ENCODE measurements at places on chromosomes 12 and 14. TPM values are rescaled to one million over a fixed set of nuclear protein-coding genes. Genes with fewer than 3 reads are reported as not detected.

GRCh38 chr14:92309968-92310530 lies 12.9 kb upstream of the SLC24A4 start:
- H3K4me3 ChIP-seq: no peak overlapping the region
- H3K36me3 ChIP-seq: no peaks in the 10 kb centered on the region
- no peak overlapping the region for H3K27ac ChIP-seq
- H3K27me3 ChIP-seq: no peaks in the 10 kb centered on the region
- no peak for DNase-seq

Gene KRT7
- not detected for total RNA-seq

Gene POTEG
- not detected for total RNA-seq

Gene C1QL4
- total RNA-seq: 2.8 TPM

DNA sequence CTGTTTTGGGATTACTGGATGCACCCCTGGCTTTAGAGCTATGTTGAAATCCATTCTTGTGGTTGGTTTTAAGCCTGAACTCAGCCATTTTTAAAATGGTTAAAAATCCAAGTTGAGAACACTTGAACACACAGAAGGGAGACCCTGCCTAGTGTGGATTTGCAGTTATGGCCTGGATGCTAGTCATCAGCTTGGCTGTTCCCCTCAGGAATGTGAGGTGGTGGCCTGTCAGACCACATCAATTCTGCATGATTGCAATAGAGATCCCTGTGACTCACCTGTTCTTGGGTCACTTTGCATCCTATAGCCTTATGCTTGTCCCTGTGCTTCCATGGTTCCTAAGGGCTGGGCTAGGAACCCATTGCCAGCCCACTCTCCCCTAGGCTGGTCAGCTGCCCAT lies 454.1 kb downstream of the ATP23 start:
- no peak for DNase-seq
- H3K27ac ChIP-seq: no peak overlapping the region
- H3K36me3 ChIP-seq: no peaks in the 10 kb centered on the region
- H3K27me3 ChIP-seq: no peaks in the 10 kb centered on the region
- H3K4me1 ChIP-seq: no peaks in the 10 kb centered on the region

Gene MSI1
- 40.2 TPM for total RNA-seq

Gene STXBP6
- total RNA-seq: 5.9 TPM

DNA sequence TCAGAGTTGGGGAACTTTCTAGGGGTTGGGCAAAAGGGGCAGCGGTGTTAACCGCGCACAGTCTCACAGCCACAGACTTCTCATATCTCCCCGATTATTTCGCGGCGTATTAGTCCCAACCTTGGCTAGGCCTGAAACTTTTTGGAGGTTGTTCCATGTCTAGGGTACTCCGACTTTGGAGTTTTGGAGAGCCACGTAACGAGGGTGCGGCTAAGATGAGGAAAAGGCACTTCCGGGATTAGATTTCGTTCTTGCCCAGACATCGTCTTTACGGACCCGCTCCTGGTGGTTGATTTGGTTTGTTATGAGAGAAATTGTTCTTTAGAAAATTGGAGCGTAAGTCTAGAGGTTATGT lies 513 bp downstream of the CCNK start:
- no peak for DNase-seq
- no peaks in the 10 kb centered on the region for H3K36me3 ChIP-seq

GRCh38 chr12:76032043-76032981 lies 736 bp upstream of the PHLDA1 start:
- H3K4me1 ChIP-seq: peaks cover 25% of the 10 kb centered on the region
- H3K27me3 ChIP-seq: peaks cover 29% of the 10 kb centered on the region
- H3K4me3 ChIP-seq: peak overlapping the region; percentile 72
- H3K27ac ChIP-seq: no peak overlapping the region

DNA sequence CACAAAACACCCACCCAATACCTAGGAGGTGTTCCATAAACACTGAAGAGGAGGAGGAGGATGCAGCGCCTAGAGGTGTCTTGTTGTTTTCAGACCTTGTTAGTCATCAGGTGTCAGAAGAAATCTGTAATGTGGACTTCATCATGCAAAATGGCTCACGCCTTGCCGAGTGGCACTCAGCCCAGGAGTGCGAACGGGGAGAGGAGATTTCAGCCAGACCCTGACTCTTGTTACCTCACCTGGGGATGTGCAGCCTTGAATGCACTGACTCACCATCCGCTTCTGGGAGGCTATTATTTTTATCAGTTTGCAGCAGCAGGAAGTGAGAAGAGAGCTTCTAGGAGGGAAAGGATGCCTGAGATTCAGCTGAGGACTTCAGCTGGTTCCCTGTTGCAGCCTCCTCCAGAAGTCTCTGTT lies 48.2 kb upstream of the PLXNC1 start:
- DNase-seq: no peak
- H3K27me3 ChIP-seq: peaks cover 36% of the 10 kb centered on the region
- H3K4me1 ChIP-seq: no peaks in the 10 kb centered on the region
- no peak overlapping the region for H3K27ac ChIP-seq
- H3K4me3 ChIP-seq: no peak overlapping the region

- H3K4me1 ChIP-seq: no peaks in the 10 kb centered on the region
- no peaks in the 10 kb centered on the region for H3K27me3 ChIP-seq
- no peak overlapping the region for H3K27ac ChIP-seq
- H3K4me3 ChIP-seq: no peak overlapping the region
- DNase-seq: no peak
- peaks cover 12% of the 10 kb centered on the region for H3K36me3 ChIP-seq
Measured at GRCh38 chr12:105171691-105172436, 64.1 kb downstream of the APPL2 start.

Gene MYF6
- 0.43 TPM for total RNA-seq

GRCh38 chr12:103050273-103050672 lies 92.8 kb downstream of the ASCL1 start:
- H3K4me1 ChIP-seq: no peaks in the 10 kb centered on the region
- no peak overlapping the region for H3K27ac ChIP-seq
- H3K4me3 ChIP-seq: no peak overlapping the region
- no peak for DNase-seq
- no peaks in the 10 kb centered on the region for H3K36me3 ChIP-seq

GRCh38 chr12:54240129-54240528 lies 39.8 kb downstream of the CBX5 start:
- peaks cover 21% of the 10 kb centered on the region for H3K36me3 ChIP-seq
- no peaks in the 10 kb centered on the region for H3K4me1 ChIP-seq
- H3K4me3 ChIP-seq: no peak overlapping the region
- H3K27me3 ChIP-seq: no peaks in the 10 kb centered on the region
- no peak for DNase-seq

DNA sequence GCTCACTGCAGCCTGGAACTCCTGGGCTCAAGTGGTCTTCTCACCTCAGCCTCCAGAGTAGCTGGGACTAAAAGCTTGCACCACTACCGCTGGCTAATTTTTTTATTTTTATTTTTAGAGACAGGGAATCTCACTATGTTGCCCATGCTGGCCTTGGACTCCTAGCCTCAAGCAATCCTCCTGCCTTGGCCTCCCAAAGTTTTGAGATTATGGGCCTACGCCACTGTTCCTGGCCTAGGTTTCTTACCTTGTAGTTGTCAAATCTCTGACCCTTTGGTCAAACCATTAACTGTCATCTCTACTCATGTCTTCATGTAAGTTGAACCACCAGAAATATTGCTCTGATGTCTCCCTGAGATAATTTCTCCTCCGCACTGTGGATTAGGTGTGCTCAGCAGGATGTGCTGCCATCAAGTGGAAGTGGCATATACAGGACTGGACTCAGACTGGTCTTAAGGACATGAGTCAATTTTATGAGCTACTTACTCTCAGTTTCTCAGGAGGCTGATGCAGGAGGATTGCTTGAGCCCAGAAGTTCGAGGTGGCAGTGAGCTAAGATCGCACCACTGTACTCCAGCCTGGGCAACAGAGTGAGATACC lies 28.5 kb downstream of the ACTR6 start:
- H3K27ac ChIP-seq: no peak overlapping the region
- no peaks in the 10 kb centered on the region for H3K4me1 ChIP-seq
- H3K36me3 ChIP-seq: peaks cover under 1% of the 10 kb centered on the region
- DNase-seq: no peak
- H3K4me3 ChIP-seq: no peak overlapping the region

- no peak overlapping the region for H3K4me3 ChIP-seq
- no peaks in the 10 kb centered on the region for H3K4me1 ChIP-seq
- H3K27me3 ChIP-seq: no peaks in the 10 kb centered on the region
- H3K27ac ChIP-seq: no peak overlapping the region
- no peak for DNase-seq
Measured at GRCh38 chr12:49043241-49043640, 17.4 kb downstream of the KMT2D start.

DNA sequence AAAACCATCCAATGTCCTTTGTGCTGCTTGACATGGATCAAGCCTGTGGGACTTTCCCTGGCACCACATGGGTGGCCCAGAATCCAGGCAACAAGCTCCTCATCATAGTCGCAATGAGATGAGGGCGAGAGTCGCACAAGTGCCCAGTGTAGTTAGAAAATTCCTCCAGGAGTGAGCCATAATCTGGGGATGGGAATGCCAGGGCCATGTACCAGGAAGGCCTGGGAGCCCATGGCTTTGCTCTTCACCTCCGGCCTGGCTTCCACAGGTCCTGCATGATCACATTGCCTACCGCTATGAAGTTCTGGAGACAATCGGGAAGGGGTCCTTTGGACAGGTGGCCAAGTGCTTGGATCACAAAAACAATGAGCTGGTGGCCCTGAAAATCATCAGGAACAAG lies 33.9 kb downstream of the DYRK4 start:
- H3K27me3 ChIP-seq: no peaks in the 10 kb centered on the region
- DNase-seq: no peak
- H3K36me3 ChIP-seq: no peaks in the 10 kb centered on the region
- no peak overlapping the region for H3K4me3 ChIP-seq

Gene DNAI7
- 1.1 TPM for total RNA-seq

- H3K4me3 ChIP-seq: no peak overlapping the region
- no peaks in the 10 kb centered on the region for H3K4me1 ChIP-seq
- no peaks in the 10 kb centered on the region for H3K27me3 ChIP-seq
- no peaks in the 10 kb centered on the region for H3K36me3 ChIP-seq
- no peak for DNase-seq
- no peak overlapping the region for H3K27ac ChIP-seq
Measured at GRCh38 chr12:32027684-32028365, 68.6 kb downstream of the RESF1 start.

DNA sequence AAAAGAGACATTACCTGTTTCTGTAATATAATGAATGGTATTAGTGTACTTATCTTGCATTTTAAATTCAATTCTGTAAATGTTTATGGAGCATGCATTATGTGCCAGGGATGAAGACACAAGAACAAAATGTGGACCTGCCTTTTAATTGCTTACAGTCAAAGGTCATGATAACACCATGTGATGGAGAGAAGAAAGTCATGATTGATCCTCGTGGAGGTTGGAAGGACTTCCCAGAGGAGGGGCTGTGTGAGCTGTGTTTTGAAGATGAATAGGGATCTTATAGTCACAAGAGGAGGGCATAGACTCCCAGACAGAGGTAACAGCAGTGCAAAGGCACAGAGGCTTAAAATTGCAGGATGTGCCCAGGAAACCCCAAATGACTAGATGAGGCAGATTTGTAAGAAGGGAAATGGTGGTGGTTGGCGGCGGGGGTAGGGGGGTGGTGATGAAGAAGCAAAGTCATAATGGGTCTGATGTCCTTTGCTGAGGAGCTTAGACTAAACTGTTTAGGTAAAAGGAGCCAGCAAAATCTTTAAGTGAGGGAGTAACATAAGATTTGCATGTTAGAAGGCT lies 151.5 kb downstream of the PRKCH start:
- H3K4me1 ChIP-seq: peaks cover 17% of the 10 kb centered on the region
- no peak for DNase-seq
- no peaks in the 10 kb centered on the region for H3K36me3 ChIP-seq
- no peak overlapping the region for H3K4me3 ChIP-seq
- H3K27ac ChIP-seq: no peak overlapping the region
- no peaks in the 10 kb centered on the region for H3K27me3 ChIP-seq

- peaks cover 51% of the 10 kb centered on the region for H3K27me3 ChIP-seq
- peaks cover 12% of the 10 kb centered on the region for H3K4me1 ChIP-seq
- peak within 1 kb of the TSS; percentile 61 for H3K4me3 ChIP-seq
- peak; percentile 92 for DNase-seq
Measured at GRCh38 chr12:123761841-123762714, at the start of gene DNAH10. DNAH10 (plus strand) TSS chr12:123762301; CDS start chr12:123762337, 36 bp downstream.

- H3K36me3 ChIP-seq: no peaks in the 10 kb centered on the region
- no peaks in the 10 kb centered on the region for H3K27me3 ChIP-seq
- no peak overlapping the region for H3K4me3 ChIP-seq
Measured at GRCh38 chr12:126663304-126664094, 1598.3 kb downstream of the AACS start.

DNA sequence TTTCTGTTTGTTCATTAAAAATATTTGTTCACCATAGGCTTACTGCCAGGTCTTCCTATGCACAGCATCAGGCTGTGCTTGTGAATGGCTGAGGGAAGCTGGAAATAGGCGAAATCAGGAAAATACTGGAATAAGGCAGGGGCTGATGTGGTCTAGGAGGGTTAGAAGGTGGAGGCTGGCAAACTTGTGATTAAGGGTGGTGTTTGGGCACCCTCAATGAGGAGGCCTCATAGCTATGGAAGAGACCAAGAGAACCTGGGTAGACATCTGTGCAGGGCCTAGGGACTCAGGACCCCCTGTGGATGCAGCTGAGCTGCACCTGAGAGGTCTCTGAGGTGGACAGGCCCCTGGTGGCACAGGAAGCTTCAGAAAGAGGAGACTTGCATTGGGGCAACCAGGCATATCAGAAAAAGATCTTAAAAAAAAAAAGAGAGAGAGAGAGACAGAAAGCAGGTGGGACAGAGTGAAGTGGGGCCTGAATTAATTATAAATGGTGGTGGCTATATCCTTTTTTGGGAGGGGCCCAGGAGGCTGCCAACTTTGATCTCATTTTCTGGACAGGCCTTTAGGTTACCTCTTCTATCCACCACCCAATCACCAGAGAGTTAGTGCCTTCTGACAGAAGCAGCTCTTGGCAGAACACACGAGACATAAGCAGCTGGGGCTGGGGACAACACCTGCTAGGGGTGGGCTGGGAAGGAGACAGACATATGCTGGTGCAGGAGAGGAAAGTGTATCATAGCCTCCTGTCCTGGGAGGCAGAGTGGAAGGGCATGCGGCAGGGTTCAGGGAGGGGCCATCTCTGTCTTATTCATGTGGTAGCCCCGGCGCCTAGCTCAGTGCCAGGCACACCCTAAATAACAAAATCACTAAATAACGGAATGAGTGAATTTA lies 46.7 kb upstream of the ATP23 start:
- H3K27me3 ChIP-seq: no peaks in the 10 kb centered on the region
- no peaks in the 10 kb centered on the region for H3K36me3 ChIP-seq
- peaks cover 51% of the 10 kb centered on the region for H3K4me1 ChIP-seq
- H3K4me3 ChIP-seq: no peak overlapping the region
- DNase-seq: no peak

- peaks cover 13% of the 10 kb centered on the region for H3K27me3 ChIP-seq
- peak overlapping the region; percentile 68 for H3K4me3 ChIP-seq
- peaks cover 19% of the 10 kb centered on the region for H3K4me1 ChIP-seq
- no peak overlapping the region for H3K27ac ChIP-seq
- DNase-seq: peak; percentile 8
Measured at GRCh38 chr14:39268393-39268792, 34.7 kb downstream of the MIA2 start.

- peaks cover 5% of the 10 kb centered on the region for H3K4me1 ChIP-seq
- DNase-seq: no peak
- H3K4me3 ChIP-seq: no peak overlapping the region
- no peaks in the 10 kb centered on the region for H3K27me3 ChIP-seq
- H3K27ac ChIP-seq: peak overlapping the region; percentile 17
Measured at GRCh38 chr14:23357261-23357660, 4.6 kb upstream of the SLC22A17 start.

Measured in neural progenitor cell (in vitro differentiated cells).